ENCODE measurements at places on chromosomes 16 and 17. TPM values are rescaled to one million over a fixed set of nuclear protein-coding genes. Genes with fewer than 3 reads are reported as not detected.
A peak's percentile ranks its signal among the peaks of the same experiment; 100 is the strongest.

DNA sequence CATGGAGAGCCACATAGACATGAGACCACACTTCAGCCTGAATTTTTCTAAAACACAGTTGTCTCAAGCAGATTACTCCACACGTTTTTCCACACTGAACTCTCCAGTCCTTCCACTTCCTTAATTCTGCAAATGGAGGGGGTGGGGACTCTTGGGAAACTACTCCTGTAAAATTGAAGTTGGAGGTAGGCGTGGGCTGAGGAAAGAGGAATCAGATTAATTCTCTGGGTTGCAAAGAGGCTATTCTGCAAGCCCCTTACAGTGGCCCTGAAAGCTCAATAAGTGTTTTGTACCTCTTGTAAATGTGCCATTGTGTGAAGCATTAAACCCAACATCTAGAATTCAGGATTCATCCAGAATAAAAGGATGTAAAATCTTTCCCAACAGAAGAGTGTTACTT, 9.6 kb downstream of the MARVELD3 start:
- DNase-seq = no peak

Gene CCL18
- total RNA-seq = 1.5 TPM

- no peak for DNase-seq
Observed at GRCh38 chr17:36641877-36642845, 40.8 kb downstream of the MRM1 start.

DNA sequence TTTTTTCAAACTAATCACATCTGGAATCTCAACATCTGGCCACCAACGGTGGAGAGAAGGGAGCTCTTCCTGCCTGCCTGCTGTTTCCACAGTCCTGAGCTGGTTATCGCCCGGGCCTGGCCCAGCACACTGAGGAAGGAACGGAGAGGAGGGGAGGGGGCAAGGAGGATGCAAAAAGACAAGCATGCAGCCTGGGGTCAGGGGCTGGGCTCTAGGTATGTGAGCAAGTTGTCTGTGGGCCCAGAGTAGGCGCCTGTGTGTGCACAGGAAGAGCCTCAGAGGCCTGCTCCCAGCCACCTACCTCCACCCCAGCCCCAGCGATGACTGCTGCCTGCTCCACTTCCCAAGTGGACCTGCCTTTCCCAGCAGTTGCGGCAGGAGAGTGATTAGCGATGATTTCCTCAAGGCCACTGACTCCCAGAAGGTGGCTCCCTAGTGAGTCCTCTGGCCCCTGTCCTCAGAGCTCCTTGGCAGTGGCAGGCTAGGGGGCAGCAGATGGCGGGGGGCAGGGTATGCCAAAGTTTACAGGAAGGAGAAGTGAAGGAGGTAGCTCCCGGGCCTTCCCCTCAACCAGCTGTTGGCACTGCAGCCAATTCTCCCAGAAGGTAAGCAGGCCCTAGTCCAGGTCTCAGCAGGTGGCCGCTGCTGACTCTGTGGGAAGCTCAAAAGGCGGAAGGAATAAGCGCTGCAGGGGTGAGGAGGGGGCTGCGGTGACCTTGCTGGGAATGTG, 27.0 kb upstream of the RASD1 start:
- DNase-seq = peak; percentile 34

Data from right cardiac atrium (tissue), 5 donors.